ENCODE measurements at places on chromosomes 1 and 21.

DNA sequence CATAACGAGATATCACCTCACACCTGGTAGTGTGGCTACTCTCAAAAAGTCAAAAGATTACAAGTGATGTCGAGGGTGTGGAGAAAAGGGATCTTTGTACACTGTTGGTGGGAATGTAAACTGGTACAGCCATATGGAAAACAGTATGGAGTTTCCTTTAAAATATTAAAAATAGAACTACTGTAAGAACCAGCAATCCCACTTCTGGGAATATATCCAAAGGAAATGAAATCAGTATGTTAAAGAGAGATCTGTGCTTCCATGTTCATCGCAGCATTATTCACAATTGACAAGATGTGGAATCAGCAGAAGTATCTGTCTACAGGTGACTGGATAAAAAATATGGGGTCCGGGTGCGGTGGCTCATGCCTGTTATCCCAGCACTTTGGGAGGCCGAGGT lies 7.6 kb upstream of the PIK3C2B start:
- H3K27me3 ChIP-seq = no peaks in the 10 kb centered on the region
- DNase-seq = no peak
- H3K36me3 ChIP-seq = no peaks in the 10 kb centered on the region
- H3K4me1 ChIP-seq = peaks cover 10% of the 10 kb centered on the region
- H3K4me3 ChIP-seq = no peak overlapping the region

DNA sequence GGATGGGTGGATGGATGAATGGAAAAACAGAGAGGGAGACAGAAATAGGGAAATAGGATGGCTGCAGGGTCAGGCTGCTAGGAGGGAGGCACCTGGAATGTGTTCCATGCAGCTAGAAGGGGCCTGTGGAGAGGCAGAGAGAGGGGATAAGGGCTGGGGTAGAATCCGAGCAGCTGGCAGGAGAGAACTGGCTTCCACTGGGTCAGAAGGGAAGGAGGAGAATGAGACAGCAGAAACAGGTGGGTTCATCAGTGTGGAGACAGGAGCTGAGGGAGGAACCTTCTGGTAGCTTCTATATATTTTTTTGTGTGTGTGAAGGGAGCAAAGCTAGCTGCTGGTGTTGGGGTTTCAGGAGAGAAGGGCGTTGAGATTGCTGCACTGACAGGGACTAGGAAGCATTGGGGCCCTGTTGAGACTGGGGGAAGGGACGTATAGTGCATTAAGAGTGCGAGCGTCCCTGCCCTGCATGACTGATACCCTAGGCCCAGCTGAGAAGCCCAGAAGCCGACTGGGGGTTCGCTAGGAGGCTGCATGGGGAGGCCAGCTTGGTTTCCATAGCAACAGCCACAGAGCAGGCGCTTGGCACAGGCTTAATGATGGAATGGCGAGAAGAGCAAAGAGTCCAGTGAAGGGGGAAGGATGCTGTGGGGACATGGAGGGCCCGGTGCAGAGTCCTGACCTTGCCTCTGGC lies 14.8 kb upstream of the KIF21B start:
- H3K27ac ChIP-seq = no peak overlapping the region
- no peak overlapping the region for H3K4me3 ChIP-seq
- DNase-seq = no peak
- no peaks in the 10 kb centered on the region for H3K36me3 ChIP-seq
- H3K27me3 ChIP-seq = no peaks in the 10 kb centered on the region

DNA sequence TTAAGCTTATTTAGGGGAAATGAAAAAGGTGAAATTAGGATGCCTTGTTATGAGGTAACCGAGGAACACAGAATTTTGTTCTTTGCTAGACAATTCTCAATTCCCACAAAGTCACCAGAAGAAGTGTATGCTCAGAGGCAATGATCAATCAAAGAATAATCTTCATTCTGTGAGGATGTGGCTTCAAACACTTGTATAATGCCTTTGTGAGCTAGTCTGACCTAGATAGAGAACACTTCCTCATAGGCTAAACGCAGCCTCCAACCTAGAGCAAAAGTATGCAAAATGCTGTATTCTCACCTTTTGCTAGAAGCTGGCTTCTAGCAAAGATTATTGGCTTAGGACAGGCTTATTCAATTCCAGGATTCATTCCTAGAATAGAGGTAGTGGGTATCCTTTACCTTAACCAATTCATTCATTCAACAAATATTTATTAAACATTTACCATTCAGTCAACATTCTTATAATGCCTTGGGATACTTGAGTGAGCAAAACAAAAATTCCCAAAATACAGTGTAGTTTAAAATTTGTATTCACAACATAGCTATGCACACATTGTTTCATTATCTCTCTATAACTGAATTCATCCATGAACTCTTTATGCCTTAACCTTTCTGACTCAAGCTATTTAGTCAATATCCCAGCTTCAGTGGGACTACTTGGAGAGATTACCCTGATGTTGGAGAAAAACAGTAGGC lies 530.2 kb downstream of the PTPRC start:
- no peaks in the 10 kb centered on the region for H3K27me3 ChIP-seq
- H3K4me1 ChIP-seq = peaks cover 18% of the 10 kb centered on the region
- H3K27ac ChIP-seq = no peak overlapping the region
- no peaks in the 10 kb centered on the region for H3K36me3 ChIP-seq

GRCh38 chr1:109906160-109906838 lies 4.3 kb upstream of the CSF1 start:
- peaks cover 45% of the 10 kb centered on the region for H3K4me1 ChIP-seq
- H3K36me3 ChIP-seq = no peaks in the 10 kb centered on the region
- peak; percentile 26 for DNase-seq
- H3K27ac ChIP-seq = peak overlapping the region; percentile 85
- H3K4me3 ChIP-seq = peak overlapping the region; percentile 72

GRCh38 chr1:94154989-94155388 lies 34.0 kb upstream of the ABCA4 start:
- no peak overlapping the region for H3K4me3 ChIP-seq
- H3K4me1 ChIP-seq = no peaks in the 10 kb centered on the region
- H3K27me3 ChIP-seq = no peaks in the 10 kb centered on the region
- H3K36me3 ChIP-seq = no peaks in the 10 kb centered on the region
- no peak for DNase-seq

GRCh38 chr1:152188673-152189591 lies 29.9 kb upstream of the RPTN start:
- H3K27ac ChIP-seq = no peak overlapping the region
- peaks cover 13% of the 10 kb centered on the region for H3K27me3 ChIP-seq
- peaks cover 9% of the 10 kb centered on the region for H3K4me1 ChIP-seq
- H3K36me3 ChIP-seq = no peaks in the 10 kb centered on the region
- peak; percentile 81 for DNase-seq
- peak overlapping the region; percentile 55 for H3K4me3 ChIP-seq

DNA sequence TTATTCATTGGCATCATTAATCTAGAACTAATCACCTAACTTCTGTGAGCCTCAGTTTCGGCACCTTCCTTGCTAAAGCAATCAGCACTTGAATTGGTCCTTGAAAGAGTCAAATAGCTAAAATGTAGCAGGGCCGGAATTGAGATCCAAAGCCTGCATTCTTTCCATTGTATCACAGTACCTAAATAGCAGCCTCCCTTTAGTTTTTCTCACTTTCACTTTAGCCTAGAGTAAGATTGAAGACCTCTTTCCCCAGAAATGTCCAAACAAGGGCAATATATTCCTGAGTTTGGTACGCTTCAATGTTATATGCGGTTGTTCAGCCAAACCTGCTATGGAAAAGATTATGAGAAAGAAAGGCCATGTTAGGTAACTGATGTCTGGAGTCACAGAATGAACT lies 121.9 kb upstream of the BMP8A start:
- no peak overlapping the region for H3K27ac ChIP-seq
- no peaks in the 10 kb centered on the region for H3K27me3 ChIP-seq
- peaks cover 83% of the 10 kb centered on the region for H3K36me3 ChIP-seq
- no peaks in the 10 kb centered on the region for H3K4me1 ChIP-seq

- H3K4me1 ChIP-seq = peaks cover 8% of the 10 kb centered on the region
- no peak overlapping the region for H3K27ac ChIP-seq
- H3K36me3 ChIP-seq = no peaks in the 10 kb centered on the region
- no peak for DNase-seq
- H3K4me3 ChIP-seq = no peak overlapping the region
Observed at GRCh38 chr1:223849352-223850254, 3.9 kb upstream of the TP53BP2 start.

GRCh38 chr1:73813236-73813635 lies 384.7 kb downstream of the LRRIQ3 start:
- H3K4me3 ChIP-seq = no peak overlapping the region
- H3K4me1 ChIP-seq = no peaks in the 10 kb centered on the region
- no peak overlapping the region for H3K27ac ChIP-seq
- no peak for DNase-seq
- no peaks in the 10 kb centered on the region for H3K27me3 ChIP-seq

- no peaks in the 10 kb centered on the region for H3K36me3 ChIP-seq
- H3K27me3 ChIP-seq = no peaks in the 10 kb centered on the region
- H3K4me3 ChIP-seq = no peak overlapping the region
- DNase-seq = no peak
Observed at GRCh38 chr21:44272284-44272858, 10.7 kb upstream of the DNMT3L start.

GRCh38 chr1:18513995-18514394 lies 33.3 kb downstream of the KLHDC7A start:
- no peaks in the 10 kb centered on the region for H3K27me3 ChIP-seq
- no peak overlapping the region for H3K4me3 ChIP-seq
- H3K27ac ChIP-seq = no peak overlapping the region
- no peaks in the 10 kb centered on the region for H3K4me1 ChIP-seq
- no peaks in the 10 kb centered on the region for H3K36me3 ChIP-seq

- no peaks in the 10 kb centered on the region for H3K27me3 ChIP-seq
- no peaks in the 10 kb centered on the region for H3K36me3 ChIP-seq
- no peaks in the 10 kb centered on the region for H3K4me1 ChIP-seq
- no peak overlapping the region for H3K4me3 ChIP-seq
Observed at GRCh38 chr1:96349896-96350295, 371.7 kb upstream of the PTBP2 start.
